ENCODE measurements at places on chromosomes 6 and 20.

- DNase-seq = no peak
Measured at GRCh38 chr20:43655937-43656336, 11.0 kb upstream of the MYBL2 start.

DNA sequence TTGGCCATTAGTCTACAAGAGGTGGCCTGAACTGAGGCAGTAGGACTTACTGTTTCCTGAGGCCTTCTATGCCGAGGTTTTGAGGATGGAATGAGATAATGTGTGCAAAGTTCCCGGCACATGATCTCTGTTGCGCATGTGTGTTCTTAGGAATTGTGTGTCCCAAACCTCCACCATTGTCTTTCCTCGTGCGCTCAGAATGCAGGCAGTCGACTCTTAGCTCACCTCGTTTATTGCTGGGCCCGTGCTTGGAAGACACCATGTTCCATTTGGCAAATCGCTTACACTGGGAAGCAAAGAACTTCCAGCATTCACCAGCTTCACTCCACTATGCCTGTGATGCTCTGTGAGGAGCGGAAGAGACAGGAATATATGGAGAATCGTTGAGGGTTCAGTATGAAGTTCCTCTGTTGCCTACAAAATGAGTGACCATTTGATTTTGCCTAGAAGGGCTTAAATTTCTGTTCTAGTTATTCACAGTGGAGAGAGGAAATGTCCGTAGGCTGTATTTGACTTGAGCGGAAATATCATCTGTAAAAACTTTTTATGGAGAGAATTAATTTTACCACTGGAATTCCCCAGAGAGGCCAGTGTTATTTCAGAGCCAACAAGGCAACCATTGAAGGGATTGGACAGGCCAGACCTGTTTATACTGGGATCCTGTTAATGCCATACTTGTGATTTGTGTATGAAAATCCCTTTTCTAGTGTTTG lies 75.7 kb upstream of the CLDN20 start:
- DNase-seq = no peak

GRCh38 chr6:45420083-45420908 lies 42.6 kb upstream of the SUPT3H start:
- DNase-seq = no peak

- no peak for DNase-seq
Measured at GRCh38 chr6:18596531-18596835, 209.3 kb downstream of the RNF144B start.

GRCh38 chr6:144957236-144957937 lies 672.3 kb downstream of the UTRN start:
- no peak for DNase-seq

DNA sequence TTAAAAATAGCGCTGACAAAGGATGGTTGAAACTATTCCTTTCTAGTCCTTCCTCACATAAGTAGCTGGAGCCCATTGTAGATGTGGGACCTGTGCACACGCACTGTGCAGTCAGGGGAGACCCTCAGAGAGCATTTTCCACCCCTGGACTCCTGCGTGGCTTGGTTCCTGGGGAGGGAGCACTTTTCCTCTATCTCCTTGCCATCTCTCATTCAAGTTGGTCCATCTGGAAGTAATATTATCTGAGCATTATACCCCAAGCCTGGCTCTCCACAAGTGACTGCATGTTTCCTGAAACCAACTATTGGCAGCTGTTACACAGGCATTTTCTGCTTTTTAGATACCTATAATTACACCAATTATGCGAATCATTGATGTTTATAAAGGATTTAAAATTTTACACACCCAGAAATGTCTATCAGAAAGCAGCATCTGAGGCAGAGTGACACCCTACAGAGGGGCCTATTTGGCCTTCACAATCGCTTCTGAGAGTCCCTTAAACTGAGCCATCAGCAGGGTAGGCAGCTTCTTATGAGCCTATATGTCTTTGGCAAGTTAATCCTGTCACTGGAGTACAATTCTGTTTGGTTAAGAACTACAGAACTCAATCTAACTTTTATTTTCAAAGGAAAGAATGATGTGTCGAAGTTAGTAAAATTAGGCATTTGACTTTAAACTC lies 18.7 kb downstream of the SOX4 start:
- no peak for DNase-seq

DNA sequence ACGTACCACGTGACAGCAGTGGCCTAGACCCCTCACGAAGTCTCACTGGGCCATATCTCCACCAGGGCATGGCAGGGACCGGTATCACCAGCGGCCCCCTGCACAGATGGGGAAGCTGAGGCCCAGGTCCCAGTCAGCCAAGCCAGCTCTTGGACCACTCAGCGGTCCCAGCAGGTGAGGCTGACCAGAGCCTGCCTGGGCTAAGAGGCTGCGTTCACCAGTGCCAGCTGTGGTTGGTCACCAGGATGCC lies 2.6 kb upstream of the MRGBP start:
- no peak for DNase-seq

DNA sequence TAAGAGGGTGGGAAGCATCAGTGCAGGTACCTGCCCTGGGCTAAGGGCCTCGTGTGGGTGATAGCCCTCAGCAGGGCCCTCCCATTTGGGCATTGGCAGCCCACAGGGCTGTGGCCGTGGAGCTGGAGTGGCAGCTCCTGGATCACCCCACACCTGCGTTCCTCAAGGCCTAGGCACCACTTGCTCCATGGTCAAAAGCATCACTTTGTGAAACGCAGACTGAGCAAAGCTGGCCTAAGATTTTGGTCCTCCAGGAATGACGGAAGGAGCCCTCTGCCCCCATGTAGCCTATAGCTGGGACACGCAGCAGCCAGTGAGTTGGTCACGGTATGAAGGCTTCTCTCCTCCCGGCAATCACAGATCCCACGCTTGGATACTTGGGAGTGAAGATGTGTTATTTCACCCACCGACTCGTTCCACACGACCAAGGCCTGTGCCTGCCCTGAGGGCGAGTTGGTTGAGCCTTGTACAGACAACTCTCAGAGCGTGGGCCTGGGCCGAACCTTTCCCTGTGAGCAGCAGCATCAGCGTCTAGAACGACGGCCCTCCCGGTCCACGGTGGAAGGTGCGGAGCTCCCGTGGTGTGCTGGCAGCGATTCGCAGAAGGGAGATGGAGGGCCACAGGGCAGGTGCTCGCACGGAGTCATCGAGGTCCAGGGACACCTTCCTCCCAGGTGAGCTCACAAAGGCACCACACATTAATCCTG lies 39.7 kb downstream of the THBS2 start:
- DNase-seq = no peak

DNA sequence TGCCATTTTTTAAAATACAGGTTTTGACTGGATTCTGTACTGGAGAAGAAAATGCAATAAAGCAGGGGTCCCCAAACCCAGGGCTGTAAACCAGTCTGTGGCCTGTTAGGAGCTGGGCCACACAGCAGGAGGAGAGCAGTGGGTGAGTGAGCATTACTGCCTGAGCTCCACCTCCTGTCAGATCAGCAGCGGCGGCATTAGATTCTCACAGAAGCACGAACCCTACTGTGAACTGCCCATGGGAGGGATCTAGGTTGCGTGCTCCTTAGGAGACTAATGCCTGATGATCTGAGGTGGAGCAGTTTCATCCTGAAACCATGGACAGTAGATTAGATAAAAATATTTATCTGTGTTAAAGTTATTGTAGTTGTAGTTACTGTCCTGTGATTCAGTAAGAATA lies 21.1 kb upstream of the FBXO9 start:
- DNase-seq = no peak

- no peak for DNase-seq
Measured at GRCh38 chr20:46230801-46231282, 77.5 kb downstream of the CDH22 start.

DNA sequence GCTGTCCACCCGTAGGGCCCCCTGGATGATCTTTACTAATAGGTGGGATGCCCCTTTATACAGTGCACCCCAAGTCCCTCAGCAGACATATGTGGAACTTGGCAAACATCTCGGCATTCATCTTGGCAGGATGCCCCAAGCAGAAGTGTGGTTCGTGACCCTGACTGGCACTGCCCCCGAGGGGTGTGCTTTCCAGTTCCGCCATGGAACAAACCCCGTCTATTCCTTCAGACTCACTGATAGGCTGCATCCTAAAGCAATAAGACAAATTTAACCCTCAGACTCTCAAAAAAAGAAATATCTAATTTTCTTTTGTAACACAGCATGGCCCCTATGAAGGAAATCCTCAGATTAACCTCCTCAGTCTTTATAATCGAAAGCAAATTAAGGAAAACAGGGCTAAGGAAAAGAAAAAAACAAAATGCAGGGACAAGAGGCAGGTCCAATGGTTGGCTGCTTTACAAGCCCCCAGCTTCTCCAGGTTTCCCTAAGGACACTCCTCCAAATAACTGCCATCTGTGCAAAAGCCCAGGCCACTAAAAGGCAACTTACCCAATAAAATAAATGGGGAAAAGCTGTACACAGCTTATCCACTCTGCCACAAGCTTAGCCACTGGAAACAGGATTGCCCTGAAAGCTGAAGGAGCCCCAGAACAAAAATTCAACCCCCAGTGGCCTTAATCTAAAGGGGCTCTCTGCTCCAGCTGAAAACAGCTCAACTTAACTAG lies 30.5 kb upstream of the RIPK1 start:
- no peak for DNase-seq

- DNase-seq = no peak
Measured at GRCh38 chr6:154783229-154783628, 50.0 kb downstream of the SCAF8 start.

DNA sequence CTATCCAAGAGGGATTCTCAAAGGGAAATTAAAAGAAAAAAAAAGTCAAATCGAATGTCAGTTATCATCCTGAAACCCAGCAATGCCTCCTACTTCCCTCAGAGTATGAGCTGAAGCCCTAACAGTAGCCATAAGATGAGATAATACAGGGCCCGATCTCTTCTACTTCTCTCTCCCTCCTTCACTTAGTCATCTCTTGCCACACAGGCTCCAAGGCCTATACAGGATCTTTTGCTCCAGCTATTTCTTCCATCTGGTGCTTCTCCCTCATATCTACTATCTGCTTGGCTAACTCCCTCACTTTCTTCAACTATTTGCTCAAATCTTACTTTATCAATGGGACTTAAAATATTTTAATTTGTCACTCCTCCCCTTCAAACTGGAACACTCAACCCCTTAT lies 215.3 kb downstream of the RNGTT start:
- no peak for DNase-seq

DNA sequence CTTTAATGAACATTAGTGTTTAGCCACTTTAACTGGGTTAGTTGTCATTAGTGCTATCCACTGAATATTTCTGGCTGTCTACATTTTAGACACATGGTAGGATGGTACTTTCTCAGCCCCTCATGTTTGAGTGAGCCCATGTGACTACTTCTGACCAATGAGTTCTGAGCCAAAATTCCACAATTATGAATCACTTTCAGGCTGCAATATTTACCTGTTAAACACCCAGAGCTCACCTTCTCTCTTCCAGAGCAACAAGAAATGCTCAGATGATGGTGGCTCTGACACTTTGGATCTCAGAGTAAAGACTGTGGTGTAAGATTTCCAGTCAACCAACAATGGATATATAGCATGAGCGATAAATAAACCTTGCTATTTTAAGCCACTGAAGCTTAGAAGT lies 24.8 kb downstream of the SPACA1 start:
- DNase-seq = no peak

DNA sequence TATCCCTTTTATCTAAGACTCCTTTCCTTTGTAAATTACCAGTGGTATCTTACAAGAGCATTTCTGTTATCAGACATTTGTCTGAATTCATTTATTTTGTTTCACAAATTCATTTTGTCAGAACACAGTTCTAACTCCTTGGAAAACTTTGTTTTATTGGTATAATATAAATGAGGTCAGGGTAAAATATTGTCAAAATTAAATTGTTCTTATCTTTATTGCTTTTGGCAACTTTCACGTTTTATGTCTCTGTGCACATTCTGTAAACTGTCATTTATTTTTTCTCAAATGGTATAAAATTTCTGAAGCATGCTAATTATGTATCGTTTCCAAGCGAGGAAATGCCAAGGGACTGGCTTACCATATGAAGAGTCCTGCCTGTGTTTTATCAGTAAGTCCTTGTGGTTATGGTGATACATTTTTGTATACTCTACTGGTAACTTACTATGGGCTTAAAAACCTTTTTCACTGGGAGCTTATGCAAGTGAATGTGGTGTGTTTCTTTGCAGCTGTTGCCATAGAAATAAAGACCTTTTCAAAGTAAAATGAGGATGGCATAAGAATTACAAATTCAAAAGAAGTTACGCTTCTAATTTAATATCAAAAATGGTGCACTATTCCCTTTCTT lies 214.2 kb downstream of the COL19A1 start:
- no peak for DNase-seq

DNA sequence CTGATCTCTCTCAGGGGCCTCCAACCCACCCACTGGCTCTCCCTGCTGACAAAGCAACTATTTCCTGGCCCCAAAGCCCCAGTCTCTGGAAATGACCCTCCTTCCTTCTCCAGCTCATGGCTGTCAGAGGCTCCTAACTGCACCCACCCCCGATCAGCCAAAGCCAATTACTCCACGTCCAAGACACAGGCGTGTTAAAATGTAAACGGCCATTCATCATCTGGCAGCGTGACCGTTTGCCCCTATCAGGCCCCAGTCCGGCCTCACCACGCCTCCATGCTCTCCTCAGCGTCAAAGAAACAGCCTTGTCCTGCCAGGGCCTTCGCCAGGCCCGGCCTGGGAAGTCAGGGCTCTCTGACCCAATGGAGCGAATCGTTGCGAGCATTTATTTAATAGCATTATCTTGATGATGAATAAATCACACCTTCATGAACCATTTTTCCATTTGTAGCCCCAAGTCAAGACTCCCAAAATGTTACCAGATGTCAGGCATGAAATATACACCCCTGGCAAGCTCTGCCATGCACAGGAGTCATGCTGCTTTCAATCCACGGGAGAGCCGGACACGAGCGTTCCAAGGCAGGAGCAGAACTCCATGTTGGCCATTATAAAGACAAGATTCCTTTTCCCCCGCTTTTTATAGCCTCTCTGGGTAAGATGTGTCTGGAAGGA lies 17.7 kb downstream of the RIPOR3 start:
- DNase-seq = no peak

- no peak for DNase-seq
Measured at GRCh38 chr6:53673162-53673727, 7.7 kb upstream of the KLHL31 start.

- no peak for DNase-seq
Measured at GRCh38 chr6:98769546-98769945, 64.8 kb upstream of the POU3F2 start.

DNA sequence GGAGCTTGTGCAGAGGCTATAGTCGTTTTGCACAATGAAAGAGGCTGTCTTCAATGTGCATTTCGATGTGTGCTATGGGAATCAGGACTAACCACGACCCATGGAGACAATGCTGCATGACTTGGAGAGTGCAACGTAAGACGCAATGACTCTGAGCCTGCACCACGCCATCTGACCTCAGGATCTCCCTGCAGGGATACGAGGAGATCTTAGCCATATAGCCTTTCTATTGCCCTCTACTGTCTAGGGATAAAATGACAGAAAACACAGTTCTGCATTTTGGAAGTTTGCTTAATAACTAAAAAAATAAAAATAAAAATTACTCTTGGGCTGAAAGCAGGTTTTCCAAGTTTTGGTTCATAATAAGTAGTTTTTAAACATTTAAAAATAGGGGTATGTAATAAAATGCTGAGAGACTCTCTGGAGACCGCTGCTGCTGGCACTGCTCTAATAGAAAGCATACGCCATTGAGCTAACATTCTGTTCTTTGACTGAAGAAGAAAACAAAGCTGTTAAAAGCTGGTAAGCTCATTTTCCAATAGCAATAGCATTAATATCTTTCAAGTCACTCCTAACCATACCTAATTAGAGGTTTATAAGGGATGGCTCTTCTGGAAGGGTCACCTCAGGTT lies 87.2 kb downstream of the PDE7B start:
- no peak for DNase-seq
